ENCODE measurements at places on chromosomes 12 and 14. TPM values are rescaled to one million over a fixed set of nuclear protein-coding genes. Genes with fewer than 3 reads are reported as not detected.

GRCh38 chr12:30884799-30885198, 41.7 kb upstream of the TSPAN11 start:
- DNase-seq: no peak
- no peak overlapping the region for H3K4me3 ChIP-seq
- no peaks in the 10 kb centered on the region for H3K36me3 ChIP-seq
- no peak overlapping the region for H3K27ac ChIP-seq
- no peaks in the 10 kb centered on the region for H3K27me3 ChIP-seq
- H3K4me1 ChIP-seq: peaks cover 5% of the 10 kb centered on the region

Gene AKAP3
- 0.83 TPM for total RNA-seq

Gene ZNF10
- total RNA-seq: 11.6 TPM

- H3K4me1 ChIP-seq: no peaks in the 10 kb centered on the region
- no peaks in the 10 kb centered on the region for H3K36me3 ChIP-seq
- H3K4me3 ChIP-seq: no peak overlapping the region
- no peaks in the 10 kb centered on the region for H3K27me3 ChIP-seq
- H3K27ac ChIP-seq: no peak overlapping the region
These were observed 92.3 kb upstream of the BCAT1 start for GRCh38 chr12:25041006-25041741.

Gene TRIM9
- total RNA-seq: 0.58 TPM

Gene CDCA3
- 2.9 TPM for total RNA-seq

DNA sequence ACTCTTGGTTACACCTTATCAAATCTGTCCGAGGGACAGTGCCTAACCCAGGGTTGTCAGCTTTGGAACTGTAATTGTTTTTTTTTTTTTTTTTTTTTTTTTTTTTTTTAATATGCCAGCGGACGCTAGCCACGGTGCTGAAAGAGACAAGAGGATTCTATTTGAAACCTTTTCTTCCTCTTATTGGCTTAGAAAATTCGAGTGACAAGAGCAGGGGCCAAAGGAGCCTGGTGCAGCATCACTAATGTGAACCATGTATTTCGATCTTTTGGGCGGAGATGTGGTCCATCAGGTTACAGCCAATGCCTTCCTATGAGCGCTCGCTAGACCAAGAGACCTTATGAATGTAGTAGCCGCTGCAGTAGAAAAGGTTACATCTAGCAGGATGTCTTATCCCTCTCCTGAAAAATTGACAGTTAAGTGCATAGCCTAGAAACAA, 922 bp downstream of the PTPRR start:
- no peak for DNase-seq
- no peak overlapping the region for H3K27ac ChIP-seq
- H3K27me3 ChIP-seq: no peaks in the 10 kb centered on the region
- peaks cover 10% of the 10 kb centered on the region for H3K4me1 ChIP-seq
- no peaks in the 10 kb centered on the region for H3K36me3 ChIP-seq
- H3K4me3 ChIP-seq: no peak overlapping the region

Gene NXPH4
- total RNA-seq: not detected

Gene SERPINA9
- total RNA-seq: not detected

GRCh38 chr12:25718081-25718731, 165.1 kb upstream of the LMNTD1 start:
- DNase-seq: no peak
- H3K27ac ChIP-seq: no peak overlapping the region
- no peaks in the 10 kb centered on the region for H3K4me1 ChIP-seq
- H3K27me3 ChIP-seq: no peaks in the 10 kb centered on the region
- H3K36me3 ChIP-seq: no peaks in the 10 kb centered on the region

Gene KRT80
- total RNA-seq: not detected

DNA sequence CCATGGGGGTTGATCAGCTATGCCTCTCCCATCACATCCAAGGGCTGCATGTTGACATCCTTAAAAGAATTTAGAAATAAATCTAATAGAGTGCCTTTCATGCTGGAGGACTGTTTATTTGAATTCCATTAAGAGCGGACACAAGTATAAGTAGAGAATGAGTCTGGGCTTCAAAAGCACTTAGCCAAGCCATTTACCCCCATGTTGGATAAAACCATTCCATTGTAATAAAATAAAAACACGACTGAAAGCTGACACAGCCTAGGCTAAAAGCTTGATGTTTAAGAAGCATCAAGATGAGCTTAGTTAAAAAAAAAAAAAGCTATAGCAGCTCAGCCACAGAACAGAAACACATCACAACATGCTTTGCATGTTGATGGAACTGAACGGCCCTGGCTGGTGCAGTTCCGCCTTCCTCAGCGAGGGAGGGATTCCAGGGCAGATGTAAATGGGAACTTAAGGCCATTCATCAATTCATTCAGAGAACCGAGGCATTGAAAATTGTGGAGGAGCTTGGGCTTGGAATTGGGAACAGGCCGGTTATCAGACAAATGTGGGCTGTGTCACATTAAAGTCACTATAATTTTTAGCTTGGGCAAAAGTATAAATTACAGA, 41.2 kb downstream of the TMEM132D start:
- H3K27me3 ChIP-seq: peaks cover 9% of the 10 kb centered on the region
- no peak overlapping the region for H3K27ac ChIP-seq

GRCh38 chr14:49882826-49883694, 9.8 kb upstream of the ARF6 start:
- no peak overlapping the region for H3K4me3 ChIP-seq
- no peaks in the 10 kb centered on the region for H3K27me3 ChIP-seq

Gene TMTC1
- total RNA-seq: 108 TPM

Gene CAPZA3
- total RNA-seq: not detected

- H3K27ac ChIP-seq: peak overlapping the region; percentile 85
- H3K4me3 ChIP-seq: peak overlapping the region; percentile 34
- peaks cover 97% of the 10 kb centered on the region for H3K4me1 ChIP-seq
- no peak for DNase-seq
These were observed 61.1 kb downstream of the NCOR2 start for GRCh38 chr12:124506145-124506831.

DNA sequence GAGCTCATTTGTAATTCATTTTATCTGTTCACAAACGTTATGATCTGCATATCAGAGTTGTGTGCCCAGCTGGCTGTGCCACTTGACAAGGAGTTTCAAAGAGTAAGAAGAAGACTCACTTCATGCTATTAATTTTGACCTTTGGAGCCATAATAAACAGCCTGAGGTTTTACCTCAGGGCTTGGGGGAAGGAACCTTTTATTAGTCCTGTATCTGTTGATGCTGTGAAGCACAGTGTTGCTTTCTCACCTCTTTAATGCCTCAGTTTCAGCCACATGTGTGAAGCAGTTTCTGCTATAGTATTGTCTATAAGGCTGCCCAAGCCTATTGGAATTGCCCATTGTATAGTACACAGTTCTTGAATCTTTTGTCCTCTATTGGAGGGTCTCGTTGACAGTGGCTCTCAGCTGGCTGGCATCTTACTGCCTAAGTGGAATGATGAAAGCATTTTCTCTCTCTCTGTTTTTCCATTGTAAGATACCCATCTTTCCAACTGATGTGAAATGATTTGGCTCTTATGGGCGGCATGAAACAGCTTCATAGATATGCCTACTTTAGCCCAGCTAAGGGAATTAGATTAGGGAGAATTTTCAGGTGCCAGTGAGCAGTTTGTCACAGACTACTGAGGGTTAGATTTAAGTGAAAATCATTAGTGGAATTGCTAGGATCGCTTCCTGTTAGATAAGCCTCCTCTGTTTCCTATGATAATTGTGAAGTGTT, 34.7 kb downstream of the GPATCH2L start:
- no peaks in the 10 kb centered on the region for H3K4me1 ChIP-seq
- no peak overlapping the region for H3K4me3 ChIP-seq
- no peak overlapping the region for H3K27ac ChIP-seq

DNA sequence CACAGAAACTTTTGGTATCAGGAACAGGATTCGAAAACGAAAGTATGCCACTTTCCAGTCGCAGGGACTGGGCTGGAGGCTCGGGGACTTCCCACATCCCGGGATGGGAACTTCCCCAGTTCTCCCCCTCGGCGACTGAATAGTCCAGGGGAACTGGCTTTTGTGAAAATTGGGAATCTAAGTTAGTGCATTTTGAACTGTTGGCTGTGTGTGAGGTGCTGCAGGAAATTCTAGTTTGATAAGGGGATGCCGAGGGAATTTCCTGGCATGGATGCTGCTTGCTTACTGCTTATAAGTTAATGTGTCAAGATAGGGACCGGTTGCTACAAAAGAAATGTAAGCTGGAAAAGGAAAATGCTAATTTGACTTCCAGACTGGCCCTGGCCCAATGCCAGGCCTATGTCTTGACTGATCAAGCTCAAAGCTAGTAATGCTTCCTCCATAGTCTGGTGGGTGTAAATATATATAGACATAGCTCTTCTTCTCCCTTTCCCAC, 73.4 kb upstream of the EIF5 start:
- H3K27me3 ChIP-seq: no peaks in the 10 kb centered on the region
- no peaks in the 10 kb centered on the region for H3K36me3 ChIP-seq
- peak overlapping the region; percentile 71 for H3K27ac ChIP-seq
- H3K4me3 ChIP-seq: peak overlapping the region; percentile 56

DNA sequence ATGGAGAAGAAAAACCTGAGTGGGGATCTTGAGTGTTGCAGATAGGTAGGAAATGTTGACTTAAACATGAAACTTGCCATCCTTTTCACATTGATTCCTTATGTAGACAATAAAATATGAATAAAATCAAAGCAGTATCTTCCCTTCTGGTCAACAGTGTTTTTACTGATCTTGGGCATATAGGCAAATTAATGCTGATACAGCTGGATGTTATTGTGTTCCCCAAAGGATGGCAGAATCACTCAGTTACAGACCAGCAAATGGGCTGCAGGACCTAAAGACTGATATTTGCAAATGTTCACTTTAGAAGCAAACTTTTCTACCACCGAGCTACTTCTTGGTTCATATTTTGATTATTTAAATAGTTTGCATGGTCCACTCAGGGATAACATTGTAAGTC, 33.9 kb downstream of the MTHFD1 start:
- DNase-seq: no peak
- H3K4me3 ChIP-seq: no peak overlapping the region
- H3K27me3 ChIP-seq: no peaks in the 10 kb centered on the region
- H3K36me3 ChIP-seq: peaks cover 60% of the 10 kb centered on the region
- no peak overlapping the region for H3K27ac ChIP-seq

Gene FUT8
- total RNA-seq: 20.2 TPM

DNA sequence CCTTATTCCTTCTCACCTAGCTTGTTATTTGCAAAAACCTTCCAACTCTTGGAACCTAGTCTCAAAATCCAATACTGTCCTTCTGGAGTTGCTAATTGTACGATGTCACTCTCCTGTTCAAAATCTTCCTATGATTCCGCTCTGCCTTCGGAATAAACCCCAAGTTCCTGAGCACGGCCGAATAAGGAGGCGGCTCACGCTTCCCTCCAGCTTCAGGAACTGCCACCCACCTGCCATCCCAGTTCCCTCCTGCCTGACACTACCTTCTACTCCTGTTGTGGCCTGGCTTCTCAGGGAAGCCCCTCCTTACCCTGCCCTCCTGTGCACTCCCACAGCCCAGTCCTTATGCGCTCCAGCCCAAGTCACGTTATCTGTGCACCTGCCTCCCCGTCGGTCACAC, 73.2 kb downstream of the SETD3 start:
- H3K4me1 ChIP-seq: no peaks in the 10 kb centered on the region
- H3K27me3 ChIP-seq: no peaks in the 10 kb centered on the region
- no peak overlapping the region for H3K4me3 ChIP-seq
- no peak overlapping the region for H3K27ac ChIP-seq
- H3K36me3 ChIP-seq: peaks cover 84% of the 10 kb centered on the region

DNA sequence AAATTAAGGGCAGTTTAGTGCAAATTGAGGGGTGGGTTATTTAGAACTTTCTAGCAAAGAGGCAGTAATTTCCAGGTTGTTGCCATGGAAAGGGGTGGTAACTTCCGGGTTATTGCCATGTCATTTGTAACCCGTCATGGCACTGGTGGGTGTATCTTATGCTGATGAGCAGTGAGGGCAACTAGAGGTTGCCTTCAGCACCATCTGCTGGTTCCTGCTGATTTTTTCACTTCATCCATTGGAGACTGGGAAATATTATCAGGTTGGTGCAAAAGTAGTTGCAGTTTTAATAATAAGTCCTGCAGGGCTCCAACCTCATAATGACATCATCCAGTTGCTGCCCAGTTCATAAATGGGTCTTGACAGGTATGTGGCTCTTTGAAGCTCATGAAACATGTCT, 24.4 kb upstream of the SERPINA4 start:
- H3K36me3 ChIP-seq: no peaks in the 10 kb centered on the region
- no peaks in the 10 kb centered on the region for H3K4me1 ChIP-seq

Gene EIF2S3B
- total RNA-seq: 0.17 TPM

DNA sequence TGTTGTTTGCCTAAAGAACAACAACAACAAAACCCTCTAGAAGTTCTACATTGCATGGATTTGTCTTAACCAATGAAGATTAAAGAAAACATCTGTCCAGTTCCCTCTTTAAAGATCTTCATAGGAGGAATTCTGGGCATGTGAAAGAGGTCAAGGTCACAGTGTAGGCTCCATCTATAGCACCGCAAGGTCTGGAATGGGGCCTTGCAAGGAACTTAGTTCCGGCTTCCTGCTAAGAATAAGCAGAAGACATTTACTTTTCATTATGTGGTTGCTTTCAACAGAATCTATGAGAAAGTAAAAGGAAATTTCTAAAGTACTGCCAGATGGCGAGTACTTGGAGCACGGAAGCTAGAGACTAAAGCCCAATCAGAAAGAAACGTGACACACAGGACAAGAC, 57.2 kb upstream of the GNPNAT1 start:
- H3K36me3 ChIP-seq: no peaks in the 10 kb centered on the region
- H3K27ac ChIP-seq: no peak overlapping the region
- H3K4me1 ChIP-seq: peaks cover 19% of the 10 kb centered on the region
- DNase-seq: no peak

DNA sequence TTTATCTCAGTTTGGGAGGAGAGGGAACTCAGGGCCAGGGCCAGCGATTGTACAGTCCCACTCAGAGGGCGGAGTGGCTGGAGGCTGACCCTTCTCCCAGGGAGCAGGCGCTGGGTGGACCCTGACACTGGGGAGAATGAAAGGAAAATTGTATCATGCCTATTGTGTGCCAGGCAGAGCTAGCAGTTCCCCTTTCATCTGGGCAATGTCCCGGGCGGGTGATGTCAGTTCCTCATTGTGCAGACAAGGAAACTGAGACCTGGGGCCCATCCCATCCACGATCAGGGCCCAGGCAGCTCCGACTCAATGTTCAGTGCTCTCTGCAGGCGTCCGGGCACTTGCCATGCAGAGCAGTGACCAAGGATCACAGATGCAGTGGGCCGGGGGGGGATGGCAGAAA, 101.9 kb upstream of the RTL1 start:
- no peaks in the 10 kb centered on the region for H3K4me1 ChIP-seq

DNA sequence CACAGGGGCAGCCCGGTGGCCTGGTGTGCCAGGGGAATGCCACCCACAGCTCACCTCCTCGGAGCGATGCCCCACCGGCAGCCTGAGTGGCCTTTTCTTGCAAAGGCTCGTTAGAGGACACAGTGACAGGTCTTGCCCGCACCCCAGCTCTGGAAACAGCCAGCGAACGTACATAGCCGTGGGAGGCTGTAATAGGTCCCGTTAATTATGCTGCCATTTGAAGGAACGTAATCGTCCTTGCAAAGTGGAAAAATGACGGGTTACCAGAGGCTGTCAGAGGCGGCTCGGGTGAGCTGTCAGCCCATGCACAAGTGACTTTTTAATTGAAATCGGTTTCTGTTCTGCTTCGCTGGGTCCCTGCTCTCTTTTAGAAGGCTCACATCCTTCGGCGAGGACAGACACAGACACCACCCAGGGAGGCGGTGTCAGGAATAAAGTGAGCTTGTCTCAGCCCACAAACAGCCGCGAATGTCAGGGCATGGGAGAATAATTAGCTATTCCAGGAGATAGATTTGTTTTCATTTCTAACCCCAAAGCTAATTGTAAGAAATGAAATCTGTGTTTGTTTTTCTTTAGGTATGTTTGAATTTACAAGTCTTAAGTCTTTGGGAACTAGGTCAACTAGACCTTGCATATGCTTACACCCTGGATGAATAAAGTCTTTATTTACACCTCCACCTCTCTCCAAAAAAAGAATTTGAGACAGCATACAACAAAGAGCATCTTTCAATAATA, 77.2 kb upstream of the RFLNA start:
- DNase-seq: no peak
- H3K36me3 ChIP-seq: no peaks in the 10 kb centered on the region

Gene SYNDIG1L
- total RNA-seq: not detected

Gene OR11H6
- total RNA-seq: not detected
